Left hindlimb (tissue), 1 donor: ENCODE measurements at places on chromosomes 11 and 22.

DNA sequence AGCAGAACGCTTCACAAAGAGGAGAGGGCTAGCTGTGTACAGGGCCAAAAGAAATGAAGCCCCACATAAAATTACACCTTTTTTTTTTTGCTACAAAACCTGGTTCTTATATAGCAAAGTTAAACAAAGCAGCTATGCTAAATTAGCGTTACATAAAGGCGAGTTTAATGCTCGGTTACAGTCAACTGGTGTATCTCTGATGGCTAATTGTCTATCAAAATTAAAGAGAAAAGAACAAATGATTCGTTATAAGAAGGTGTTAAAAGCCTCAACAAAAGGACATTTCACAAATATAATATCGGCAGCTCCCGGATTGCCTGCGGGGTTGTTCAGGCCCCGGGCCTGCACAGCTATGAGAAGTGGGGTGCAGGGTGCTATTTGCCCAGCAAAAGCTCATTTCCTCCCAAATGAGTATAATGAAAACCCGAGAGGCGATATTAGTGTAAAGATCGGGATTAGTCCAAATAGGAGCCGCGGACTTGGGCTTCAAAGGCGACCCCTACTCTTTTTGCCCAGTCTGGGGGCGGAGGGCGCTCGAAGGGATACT lies 13.3 kb upstream of the PAX6 start:
- no peak for DNase-seq

- no peak for DNase-seq
Observed at GRCh38 chr11:60942219-60942618, 9.8 kb downstream of the SLC15A3 start.

GRCh38 chr11:125117429-125117828 lies 6.0 kb upstream of the TMEM218 start:
- DNase-seq: no peak

GRCh38 chr22:37273126-37273845 lies 9.0 kb upstream of the CYTH4 start:
- no peak for DNase-seq

DNA sequence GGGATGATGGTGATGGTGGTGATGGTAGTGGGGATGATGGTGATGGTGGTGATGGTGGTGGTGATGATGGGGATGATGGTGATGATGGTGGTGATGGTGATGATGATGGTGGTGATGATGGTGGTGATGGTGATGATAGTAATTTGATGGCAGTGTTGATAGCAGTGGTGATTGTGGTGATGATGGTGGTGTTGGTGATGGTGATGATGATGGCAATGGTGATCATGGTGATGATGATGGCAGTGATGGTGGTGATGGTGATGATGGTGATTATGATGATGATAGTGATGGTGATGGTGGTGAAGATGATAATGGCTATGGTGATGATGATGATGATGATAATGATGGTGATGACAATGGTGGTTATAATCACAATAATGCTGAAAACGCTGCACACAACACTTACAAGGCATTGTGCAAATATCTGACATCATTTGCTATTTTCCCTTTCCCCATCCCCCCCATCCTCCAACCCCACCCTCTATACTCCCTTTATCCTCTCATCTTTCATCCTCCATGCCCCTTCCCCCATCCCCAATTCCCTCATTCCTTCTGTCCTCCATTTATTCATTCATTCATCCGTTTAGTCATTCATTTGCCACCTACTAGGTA lies 230.1 kb downstream of the BRD1 start:
- no peak for DNase-seq
